ENCODE measurements at places on chromosomes 4 and X.

GRCh38 chr4:146032234-146032860, 93.7 kb upstream of the ZNF827 start:
- DNase-seq = no peak

- DNase-seq = no peak
Measured at GRCh38 chr4:170374770-170375169, 285.0 kb upstream of the AADAT start.

DNA sequence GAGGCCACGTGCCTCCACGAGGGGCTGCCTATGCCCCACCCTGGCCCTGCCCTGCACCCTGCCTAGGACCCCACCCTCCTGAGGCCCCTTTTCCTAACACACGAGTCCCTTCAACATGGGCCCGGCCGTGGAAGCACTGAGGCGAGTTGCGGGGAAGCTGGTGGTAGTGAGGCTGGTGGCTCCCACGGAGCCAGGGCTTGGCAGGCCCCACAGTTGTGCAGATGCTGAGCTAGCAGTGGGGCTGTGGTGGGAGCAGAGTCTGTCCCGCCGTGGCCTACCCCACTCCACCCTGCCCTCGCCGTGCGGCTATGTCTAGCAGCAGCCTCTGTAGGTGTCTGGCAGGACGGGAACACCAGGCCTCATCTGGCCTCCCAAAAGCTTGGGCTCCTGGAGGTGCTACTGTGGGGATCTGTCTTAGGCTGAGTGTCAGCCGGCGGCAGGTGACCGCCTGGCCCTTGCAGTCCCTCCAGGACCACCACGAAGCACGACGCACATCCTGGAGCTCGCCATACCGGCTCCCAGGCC, 18.8 kb downstream of the TACC3 start:
- no peak for DNase-seq

GRCh38 chrX:19855700-19856381, 31.6 kb downstream of the SH3KBP1 start:
- DNase-seq = no peak

GRCh38 chrX:77398330-77398954, 48.7 kb upstream of the FGF16 start:
- DNase-seq = no peak

- DNase-seq = no peak
Measured at GRCh38 chr4:113292371-113293042, 243.1 kb downstream of the ANK2 start.

DNA sequence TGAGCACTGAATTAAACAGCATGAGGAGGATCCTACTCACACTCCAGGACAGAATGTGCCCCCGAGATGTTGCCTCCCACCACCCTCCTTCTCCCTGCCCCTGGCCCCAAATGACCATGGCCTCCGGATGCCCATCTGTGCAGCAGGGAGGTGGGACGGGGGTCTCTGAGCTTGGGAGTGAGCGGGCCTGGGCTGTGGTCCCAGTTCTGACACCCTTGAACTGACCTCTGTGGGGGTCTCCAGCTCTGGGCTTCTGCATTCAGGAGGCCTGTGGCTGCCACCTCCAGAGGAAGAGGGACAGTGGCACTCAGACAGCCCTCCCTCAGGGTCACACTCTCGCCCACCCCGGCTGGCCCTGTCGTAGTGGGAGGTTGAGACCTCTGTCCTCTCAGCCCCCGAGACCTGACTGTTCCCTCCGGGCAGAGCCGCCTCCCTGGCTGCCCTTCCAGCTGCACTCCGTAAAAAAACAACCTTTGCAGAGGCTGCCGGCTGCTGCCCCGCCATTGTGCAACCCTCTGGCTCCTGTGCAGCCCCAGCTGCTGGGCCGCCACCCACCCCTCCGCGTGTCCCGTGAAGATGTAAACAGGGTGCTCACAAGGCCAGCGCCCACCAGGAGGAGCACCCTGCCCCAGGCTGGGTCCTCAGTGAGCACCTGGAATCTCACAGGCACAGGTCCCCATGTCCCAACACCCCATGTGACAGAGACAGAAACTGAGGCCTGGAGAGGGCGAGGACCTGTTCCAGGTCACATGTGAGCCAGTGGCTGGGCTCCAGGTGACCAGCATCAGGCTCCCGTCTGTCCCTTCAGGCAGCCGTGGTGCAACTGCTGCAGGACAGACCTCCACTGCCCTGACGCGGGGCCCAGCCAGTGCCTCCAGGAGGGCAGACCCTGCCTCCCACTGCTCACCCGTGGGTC, 39.6 kb downstream of the HTRA3 start:
- no peak for DNase-seq

GRCh38 chr4:169367826-169368225, 97.1 kb upstream of the SH3RF1 start:
- DNase-seq = no peak

- DNase-seq = no peak
Measured at GRCh38 chr4:98110214-98110613, 33.1 kb downstream of the STPG2 start.

DNA sequence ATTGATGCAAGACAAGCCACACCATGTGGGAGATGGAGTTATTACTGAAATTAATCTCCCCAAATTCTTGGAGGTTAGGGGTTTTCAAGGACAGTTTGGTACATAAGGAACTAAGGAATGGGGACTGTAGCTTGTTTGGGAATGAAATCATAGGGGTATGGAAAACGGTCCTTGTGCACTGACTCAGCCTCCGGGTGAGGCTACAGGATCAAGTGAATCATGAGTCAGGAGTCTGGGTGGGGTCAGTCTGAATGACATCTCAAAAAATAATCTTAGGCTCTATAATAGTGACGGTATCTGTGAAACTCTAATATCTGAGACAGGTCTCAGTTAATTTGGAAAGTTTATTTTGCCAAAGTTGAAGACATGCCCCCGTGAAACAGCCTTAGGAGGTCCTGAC, 128.5 kb upstream of the CYSLTR1 start:
- DNase-seq = no peak

DNA sequence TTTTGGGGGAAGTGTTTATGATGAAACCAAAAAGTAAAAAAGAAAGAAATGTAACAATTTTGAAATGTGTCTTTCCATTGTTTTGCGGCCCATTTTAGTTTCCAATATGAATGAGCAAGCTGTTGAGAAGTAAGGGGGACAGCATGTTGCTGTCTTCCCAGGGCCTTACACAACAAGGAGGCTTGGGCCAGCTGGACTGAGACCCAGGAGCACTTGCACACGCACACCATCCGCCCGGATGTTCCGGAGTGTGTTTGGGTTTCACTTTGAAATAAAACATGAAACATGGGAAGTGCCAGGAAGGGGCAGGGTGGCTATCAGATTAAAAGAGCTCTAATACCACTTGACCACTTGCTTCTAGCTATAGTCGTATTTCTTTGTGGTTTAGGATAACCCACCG, 144.4 kb downstream of the NHS start:
- no peak for DNase-seq

GRCh38 chr4:140497747-140498636, at the start of gene MGAT4D:
MGAT4D (minus strand) TSS chr4:140498293; CDS start chr4:140498222, 71 bp downstream.
- DNase-seq = no peak

DNA sequence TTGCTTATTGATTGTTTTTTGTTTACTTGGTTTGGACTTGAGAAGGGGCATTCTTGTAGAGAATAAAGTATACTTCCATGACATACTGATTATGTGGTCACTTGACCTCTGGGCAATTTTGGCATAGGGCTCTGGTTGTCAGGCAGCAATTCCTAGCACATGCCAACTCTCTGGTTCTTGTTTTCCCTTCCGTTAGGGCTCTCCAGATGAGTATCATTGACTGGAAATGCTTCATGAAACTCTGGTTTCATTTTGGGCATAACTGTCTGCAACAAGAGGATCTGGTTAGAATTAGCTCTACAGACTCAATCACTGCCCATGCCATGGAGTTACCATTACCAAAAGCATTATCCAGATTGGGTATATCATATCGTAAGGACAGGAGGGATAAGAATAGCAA, 1057.9 kb downstream of the FAT4 start:
- no peak for DNase-seq

DNA sequence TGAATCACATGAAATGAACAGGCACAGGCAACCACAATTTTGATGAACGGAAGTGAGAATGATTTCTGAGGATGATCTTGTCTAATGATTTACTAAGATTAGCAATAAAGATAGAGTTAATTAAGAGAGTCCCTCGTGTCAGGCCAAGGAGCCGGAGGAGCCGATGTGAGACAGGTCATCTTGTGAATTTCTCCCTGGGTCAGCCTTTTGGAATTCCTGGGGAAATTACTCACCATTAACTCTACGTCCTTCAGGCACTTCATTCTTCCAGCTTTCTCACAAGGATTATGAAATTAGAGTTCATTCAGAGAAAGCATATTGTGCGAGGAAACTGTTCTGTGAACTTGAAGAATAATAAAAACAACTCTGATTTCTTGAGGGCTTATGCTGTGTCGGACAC, 86.7 kb downstream of the PSAPL1 start:
- DNase-seq = no peak

GRCh38 chr4:7781993-7782392, 157.7 kb downstream of the AFAP1 start:
- DNase-seq = no peak

- no peak for DNase-seq
Measured at GRCh38 chrX:68049466-68049865, 383.8 kb downstream of the OPHN1 start.

DNA sequence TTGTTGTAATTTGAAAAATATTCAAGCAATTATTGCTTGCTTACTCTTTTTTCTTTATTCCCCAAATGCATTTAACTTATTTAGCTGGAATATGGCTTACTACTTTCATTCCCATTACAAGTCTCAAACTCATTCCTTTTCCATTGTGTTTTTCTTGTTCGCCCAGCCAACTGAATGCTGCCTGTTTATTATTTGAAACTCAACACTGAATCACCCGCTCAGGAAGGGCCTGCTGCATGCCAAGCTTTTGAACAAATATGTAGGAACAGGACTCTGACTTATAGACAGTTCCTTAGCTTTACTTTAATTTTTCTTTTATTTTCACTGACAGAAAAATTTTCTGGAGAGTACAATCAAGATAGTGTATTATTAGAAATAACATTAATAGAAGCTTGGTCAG, 12.9 kb downstream of the PCDH18 start:
- no peak for DNase-seq

DNA sequence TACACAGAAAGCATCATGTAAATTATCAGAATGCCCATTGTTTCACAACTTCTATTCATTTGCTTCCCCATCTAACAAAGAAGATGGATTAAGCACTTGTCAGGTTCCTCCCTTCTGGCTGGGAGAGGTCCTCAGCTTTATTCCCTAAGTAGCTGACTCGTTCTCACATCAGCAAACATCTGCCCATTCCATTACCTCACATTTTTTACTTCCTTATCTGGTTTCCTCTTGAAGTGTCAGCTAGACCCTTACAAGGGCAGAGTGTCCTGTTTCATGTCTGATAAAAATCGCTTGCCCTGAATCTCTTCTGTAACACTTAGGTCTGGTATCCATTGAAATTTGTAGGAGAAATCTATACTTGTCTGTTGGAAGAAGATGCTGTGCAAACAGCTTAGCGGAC, 34.7 kb downstream of the TMPRSS11A start:
- no peak for DNase-seq

DNA sequence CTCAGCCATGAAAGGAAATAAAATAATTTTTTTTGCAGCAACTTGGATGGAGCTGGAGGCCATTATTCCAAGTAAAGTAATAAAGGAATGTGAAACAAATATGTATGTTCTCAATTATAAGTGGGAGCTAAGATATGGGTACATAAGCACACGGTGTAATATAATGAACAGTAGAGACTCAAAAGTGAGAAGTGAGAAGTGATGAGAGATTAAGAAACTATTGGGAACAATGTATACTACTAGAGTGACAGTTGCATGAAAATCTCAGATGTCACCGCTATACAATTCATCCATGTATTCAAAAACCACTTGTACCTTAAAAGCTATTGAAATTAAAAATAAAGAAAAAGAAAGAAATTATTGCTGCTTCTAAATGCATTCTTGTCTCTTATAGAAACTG, 182.9 kb upstream of the TACR3 start:
- no peak for DNase-seq

DNA sequence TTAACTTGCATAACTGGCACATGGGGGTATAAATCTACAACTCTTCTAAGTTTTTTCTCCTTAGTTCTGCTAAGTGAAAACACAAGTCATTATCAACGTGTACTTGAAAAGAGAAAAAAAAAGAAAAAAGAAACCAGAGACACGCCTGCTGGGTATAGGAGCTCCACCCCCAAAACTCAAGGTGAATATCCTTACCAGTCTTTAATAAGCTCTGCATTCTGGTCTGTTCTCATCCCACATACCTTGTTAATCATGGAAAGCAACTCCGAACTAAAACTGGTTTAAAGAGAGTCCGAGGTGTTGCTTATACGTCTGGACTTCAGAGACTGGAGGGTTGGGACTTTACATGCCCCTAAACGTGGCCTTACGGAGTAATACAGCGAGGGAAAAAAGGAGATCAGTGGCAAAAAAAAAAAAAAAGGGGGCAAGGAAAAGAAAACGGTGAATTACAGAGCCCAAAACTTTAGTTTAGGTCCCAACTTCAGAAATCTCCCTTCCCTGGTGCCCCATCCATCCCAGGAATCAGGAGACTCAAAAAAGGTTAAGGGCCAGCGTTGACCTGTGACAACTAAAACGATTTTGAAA, 1.0 kb downstream of the PGRMC2 start:
- no peak for DNase-seq

DNA sequence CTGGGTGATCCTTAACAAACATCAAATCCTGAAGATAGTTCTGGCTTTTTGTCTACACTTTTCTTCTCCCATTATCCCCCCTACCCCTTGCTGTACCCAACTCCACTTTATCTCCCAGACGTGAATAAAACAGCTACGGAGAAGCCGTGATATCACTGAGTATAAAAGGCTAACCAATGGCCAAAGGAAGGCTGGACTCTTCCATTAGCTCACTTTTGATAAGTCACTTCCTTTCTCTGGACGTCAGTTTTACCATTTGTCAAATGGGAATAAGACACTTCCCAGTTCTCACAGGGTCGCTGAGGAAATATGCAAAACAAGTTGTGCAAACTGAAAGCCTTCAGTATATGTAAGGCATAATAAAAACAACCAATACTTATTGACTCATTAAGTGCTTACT, 38.6 kb upstream of the EDA2R start:
- no peak for DNase-seq

DNA sequence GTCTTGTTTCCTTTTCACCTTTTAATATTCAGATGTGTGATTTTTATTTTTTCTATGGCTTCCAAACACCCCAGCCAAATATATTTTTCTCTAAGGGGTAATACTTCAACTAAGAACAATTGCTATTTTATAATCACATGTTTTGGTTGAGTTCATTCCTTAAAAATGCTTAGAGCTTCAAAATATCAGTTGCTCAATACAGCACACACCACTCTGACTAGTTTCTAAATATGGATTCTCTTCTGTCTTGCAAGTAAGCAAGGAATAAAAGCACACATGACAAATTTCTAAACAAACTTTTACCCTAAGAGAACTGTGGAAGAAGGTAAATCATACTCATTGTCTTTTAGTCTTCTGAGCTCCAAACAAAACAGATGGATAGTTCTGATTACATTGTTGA, 27.2 kb downstream of the ANTXR2 start:
- DNase-seq = no peak

GRCh38 chr4:56906489-56907393, 959 bp upstream of the REST start:
- DNase-seq = no peak

GRCh38 chr4:53199356-53199755, 166.5 kb downstream of the SCFD2 start:
- DNase-seq = no peak
